SW480 (cell line): ENCODE measurements at places on chromosomes 12 and 14.

GRCh38 chr14:96470331-96470730 lies 31.9 kb upstream of the PAPOLA start:
- DNase-seq = peak; percentile 59

GRCh38 chr12:45273717-45274271 lies 57.9 kb downstream of the ANO6 start:
- DNase-seq = peak; percentile 75

- no peak for DNase-seq
Observed at GRCh38 chr12:87152075-87152474, 877.1 kb downstream of the C12orf50 start.

- peak; percentile 39 for DNase-seq
Observed at GRCh38 chr14:31080056-31080455, 53.9 kb upstream of the STRN3 start.
